ENCODE measurements at places on chromosomes 7 and 10.

DNA sequence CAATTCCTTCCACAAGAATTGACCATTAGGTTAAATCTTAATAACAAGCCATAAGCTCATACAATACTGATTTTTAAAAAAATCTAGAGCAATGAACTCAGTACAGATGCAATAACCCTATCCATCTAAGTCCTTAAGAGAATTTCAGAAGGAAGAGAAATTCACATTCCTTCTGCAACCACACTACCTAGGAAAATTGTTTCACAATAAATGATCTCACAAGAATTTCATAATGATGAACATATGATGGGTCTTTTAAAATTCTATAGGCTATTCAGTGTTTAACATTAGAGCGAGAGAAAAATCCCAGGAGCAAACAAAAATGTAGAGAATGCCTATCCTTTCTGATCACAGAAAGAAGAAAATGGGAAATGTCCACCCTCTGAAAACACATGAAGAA, 70.0 kb upstream of the MAGI2 start:
- H3K4me1 ChIP-seq, result no peaks in the 10 kb centered on the region
- no peak overlapping the region for H3K4me3 ChIP-seq
- no peaks in the 10 kb centered on the region for H3K36me3 ChIP-seq

DNA sequence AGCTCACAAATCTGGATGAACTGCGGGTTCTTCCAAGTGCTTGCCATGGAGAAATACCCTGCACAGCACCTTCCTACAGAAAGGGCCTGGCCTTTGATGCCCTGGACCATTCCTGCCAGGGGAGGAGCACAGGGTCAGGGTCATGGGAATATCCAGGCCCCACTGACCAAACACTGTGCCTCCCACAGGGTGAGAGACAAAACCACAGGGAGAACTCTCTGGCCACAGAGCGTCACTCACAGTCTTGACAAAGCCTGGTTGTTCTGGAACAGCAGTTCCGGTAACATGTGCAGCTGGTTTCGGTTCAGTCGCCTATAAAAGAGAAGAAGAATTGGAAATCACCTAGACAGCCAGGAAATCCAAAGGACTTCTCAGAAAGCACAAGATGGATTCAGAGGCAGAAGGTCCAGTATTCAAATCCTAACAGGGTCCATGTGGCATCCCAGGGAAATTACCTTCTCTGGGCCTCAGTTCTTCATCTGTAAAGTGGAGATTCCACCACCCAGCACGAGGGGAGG, 28.1 kb downstream of the SLIT1 start:
- H3K27me3 ChIP-seq, result no peaks in the 10 kb centered on the region
- no peak for ATAC-seq
- no peak overlapping the region for H3K4me3 ChIP-seq
- H3K4me1 ChIP-seq, result no peaks in the 10 kb centered on the region

GRCh38 chr10:113967126-113967525, 76.5 kb upstream of the ADRB1 start:
- H3K36me3 ChIP-seq, result no peaks in the 10 kb centered on the region
- no peak overlapping the region for H3K4me3 ChIP-seq
- peaks cover 3% of the 10 kb centered on the region for H3K27me3 ChIP-seq
- no peak for ATAC-seq
- no peak overlapping the region for H3K27ac ChIP-seq
- peaks cover 4% of the 10 kb centered on the region for H3K4me1 ChIP-seq

DNA sequence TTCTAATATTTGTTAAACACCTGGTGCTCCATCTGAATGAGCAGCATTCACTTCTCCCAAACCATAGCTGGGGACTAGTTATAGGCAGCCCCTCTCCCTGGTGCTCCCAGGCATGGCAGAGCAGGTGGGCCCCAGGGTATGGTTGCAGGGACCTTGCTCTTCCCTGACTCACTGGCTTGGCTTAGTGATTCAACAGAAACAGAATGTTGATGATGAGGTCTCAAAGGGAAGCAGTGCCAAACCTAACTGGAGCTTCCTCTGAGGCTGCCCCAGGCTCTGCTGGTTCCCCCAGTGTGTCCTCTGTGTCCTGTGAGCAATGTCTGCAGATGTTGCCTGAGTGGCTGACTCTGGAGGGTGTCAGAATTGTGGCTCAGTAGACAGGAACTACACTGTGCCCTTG, 3.7 kb downstream of the GPR26 start:
- no peaks in the 10 kb centered on the region for H3K4me1 ChIP-seq
- H3K27ac ChIP-seq, result no peak overlapping the region
- H3K36me3 ChIP-seq, result no peaks in the 10 kb centered on the region
- peaks cover 21% of the 10 kb centered on the region for H3K27me3 ChIP-seq
- no peak overlapping the region for H3K4me3 ChIP-seq

GRCh38 chr10:104347295-104348045, 6.2 kb upstream of the CFAP58 start:
- no peaks in the 10 kb centered on the region for H3K36me3 ChIP-seq
- peaks cover 11% of the 10 kb centered on the region for H3K4me1 ChIP-seq
- H3K27me3 ChIP-seq, result no peaks in the 10 kb centered on the region
- ATAC-seq, result no peak

DNA sequence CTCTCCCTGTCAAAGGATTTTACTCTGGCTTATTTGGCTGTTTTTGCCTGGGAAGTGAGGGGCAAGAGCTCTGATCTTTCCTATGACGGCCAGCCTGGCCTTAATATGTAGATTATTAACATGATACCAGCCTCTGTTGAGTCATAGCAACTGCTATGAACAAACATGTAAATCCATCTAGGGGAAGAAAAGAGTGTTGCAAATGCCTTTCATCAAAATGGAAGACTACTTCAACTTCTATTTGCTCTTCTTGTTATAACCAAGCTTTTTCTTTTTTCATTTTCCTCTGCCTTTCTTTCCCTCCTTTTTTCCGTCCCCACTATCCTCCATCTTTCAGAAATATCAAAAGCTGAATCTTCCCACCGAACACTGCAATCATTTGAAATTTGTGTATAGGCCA, 46.6 kb downstream of the BTRC start:
- H3K4me1 ChIP-seq, result peaks cover 9% of the 10 kb centered on the region
- H3K36me3 ChIP-seq, result no peaks in the 10 kb centered on the region
- no peak overlapping the region for H3K4me3 ChIP-seq
- no peak for ATAC-seq
- H3K27me3 ChIP-seq, result no peaks in the 10 kb centered on the region

DNA sequence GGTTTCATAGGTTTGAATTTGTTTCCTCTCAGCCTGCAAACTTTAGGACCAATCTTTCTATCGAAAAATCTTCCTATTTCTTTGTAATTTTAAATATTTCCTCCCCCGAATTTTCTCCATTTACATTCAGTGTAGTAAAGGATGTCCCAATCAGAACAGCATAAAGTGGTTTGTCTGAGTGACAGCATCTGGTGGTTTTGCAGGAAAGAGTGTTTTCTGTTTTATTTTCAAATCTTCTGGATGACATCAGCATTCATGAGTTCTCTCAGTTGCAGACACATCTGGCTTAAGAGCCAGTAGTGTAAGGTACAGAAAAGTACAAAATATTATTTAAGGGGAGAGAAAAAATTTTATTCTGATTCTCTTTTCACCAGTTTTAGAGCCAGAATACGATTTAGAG, 634.8 kb downstream of the PHTF2 start:
- no peak for ATAC-seq
- H3K27me3 ChIP-seq, result peaks cover 4% of the 10 kb centered on the region
- no peak overlapping the region for H3K27ac ChIP-seq
- no peak overlapping the region for H3K4me3 ChIP-seq
- no peaks in the 10 kb centered on the region for H3K36me3 ChIP-seq
- no peaks in the 10 kb centered on the region for H3K4me1 ChIP-seq

- H3K27ac ChIP-seq, result no peak overlapping the region
- no peaks in the 10 kb centered on the region for H3K4me1 ChIP-seq
- H3K36me3 ChIP-seq, result no peaks in the 10 kb centered on the region
- H3K27me3 ChIP-seq, result no peaks in the 10 kb centered on the region
These were observed 433.0 kb downstream of the PAXIP1 start for GRCh38 chr7:154569916-154570315.

DNA sequence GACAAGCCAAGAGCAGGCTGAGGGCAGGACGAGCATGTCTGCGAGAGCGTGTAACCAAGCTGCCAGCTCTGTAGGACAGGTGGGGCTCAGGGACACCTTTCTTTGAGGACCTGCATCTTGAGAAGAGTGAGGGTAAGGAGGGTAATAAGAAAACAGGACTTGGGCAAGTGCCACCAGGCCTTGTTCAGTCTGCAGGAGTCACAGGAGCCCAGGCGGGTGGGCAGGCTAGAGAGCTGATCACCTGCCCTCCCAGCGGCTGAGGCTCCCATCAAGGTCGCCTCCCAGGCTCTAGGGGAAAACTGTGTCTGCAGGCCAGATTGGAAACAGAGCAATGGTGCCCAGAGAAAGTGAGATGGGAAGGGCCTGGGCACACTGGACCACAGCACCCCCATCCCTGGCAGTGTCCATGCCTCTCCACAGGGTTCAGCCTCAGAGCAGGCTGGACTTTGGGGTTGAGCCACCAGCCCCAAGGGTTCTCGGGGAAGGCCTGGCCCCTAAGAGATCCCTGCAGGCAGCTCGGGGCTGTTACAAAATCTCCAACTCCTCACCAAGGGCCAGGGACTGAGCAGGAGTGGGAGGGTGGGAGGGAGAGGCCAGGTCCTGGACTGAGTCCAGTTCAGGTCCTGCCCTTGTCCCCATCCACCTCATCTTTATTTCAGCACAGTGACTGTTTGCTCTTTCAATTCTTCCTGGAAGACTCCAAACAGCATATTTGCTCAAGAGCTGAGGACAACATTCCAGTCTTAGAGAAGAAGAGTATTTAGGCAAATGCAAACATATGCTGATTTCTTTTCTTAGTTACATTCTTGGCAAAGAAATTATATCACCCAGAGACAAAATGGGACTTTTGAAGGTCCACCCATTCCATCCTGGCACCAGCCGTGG, 161.9 kb downstream of the GRID1 start:
- no peaks in the 10 kb centered on the region for H3K4me1 ChIP-seq
- peaks cover 10% of the 10 kb centered on the region for H3K27me3 ChIP-seq
- no peak for ATAC-seq
- H3K27ac ChIP-seq, result no peak overlapping the region
- H3K36me3 ChIP-seq, result no peaks in the 10 kb centered on the region

DNA sequence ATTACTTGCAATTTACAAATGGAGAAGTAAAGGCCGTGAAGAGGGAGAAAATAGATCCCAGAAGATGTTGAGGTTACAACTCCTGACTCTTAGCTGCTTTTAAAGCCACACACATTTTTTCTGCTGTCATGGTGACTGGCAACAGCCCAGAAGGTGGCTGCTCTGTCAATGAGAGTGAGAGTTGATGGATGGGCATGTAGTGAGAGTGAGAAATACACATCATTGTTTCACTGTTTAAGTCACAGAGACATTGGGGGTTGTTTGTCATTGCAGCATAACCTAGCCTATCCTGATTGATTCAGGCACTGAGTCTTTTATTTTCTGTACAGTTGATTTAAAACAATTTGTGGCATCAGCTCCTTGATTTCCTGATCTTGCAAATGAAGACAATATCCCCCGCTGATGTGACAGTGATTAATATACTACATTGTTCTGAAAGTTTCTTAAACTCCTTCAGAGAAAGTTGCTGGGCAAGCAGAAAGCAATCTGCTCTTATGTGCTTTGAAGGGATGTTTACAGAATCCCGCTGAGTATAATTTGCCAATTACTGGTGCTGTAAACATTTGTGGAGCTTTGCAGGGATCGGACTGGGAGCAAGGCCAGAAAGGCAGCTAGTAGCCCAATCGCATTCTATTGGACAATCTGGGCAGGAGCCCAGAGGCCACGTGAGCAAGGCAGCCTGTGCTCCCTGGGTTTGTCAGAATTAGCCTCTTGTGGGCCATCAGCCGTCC, 229.6 kb downstream of the PRPF18 start:
- no peaks in the 10 kb centered on the region for H3K4me1 ChIP-seq
- no peaks in the 10 kb centered on the region for H3K27me3 ChIP-seq
- no peak overlapping the region for H3K27ac ChIP-seq
- peak; percentile 59 for ATAC-seq
- H3K36me3 ChIP-seq, result no peaks in the 10 kb centered on the region

DNA sequence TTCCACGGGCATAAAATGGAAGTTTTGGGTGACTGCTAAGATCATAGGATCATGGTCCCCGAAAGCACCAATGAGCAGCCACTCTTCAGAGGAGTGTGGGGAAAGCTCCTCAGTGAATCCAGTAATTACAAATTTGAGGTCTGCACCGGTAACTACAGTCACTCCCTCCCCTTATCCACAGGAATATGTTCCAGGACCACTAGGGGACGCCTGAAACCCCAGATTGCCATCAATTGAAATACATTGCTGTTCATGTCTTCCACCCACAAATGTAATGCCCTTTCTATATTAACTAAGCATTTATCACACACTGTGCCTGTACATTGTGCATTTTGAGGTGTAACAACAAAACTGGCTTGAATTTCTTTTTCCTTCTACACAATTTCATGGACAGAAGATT, 447.9 kb upstream of the PFKP start:
- no peak for ATAC-seq
- no peak overlapping the region for H3K27ac ChIP-seq
- H3K27me3 ChIP-seq, result peaks cover 11% of the 10 kb centered on the region
- no peaks in the 10 kb centered on the region for H3K4me1 ChIP-seq
- no peak overlapping the region for H3K4me3 ChIP-seq

Data from activated T-helper 17 cell treated with anti-CD3 and anti-CD28 coated beads, Interleukin-2, amount 50 U/mL, for 72 hours (primary cell).